ENCODE measurements at places on chromosomes 4 and X. TPM values are rescaled to one million over a fixed set of nuclear protein-coding genes. Genes with fewer than 3 reads are reported as not detected.

HS6ST2 gene
- not detected for total RNA-seq

MAGEA10 gene
- not detected for total RNA-seq

IL21 gene
- total RNA-seq, result not detected

UGT8 gene
- not detected for total RNA-seq

SH3D19 gene
- total RNA-seq, result 27.2 TPM

DNA sequence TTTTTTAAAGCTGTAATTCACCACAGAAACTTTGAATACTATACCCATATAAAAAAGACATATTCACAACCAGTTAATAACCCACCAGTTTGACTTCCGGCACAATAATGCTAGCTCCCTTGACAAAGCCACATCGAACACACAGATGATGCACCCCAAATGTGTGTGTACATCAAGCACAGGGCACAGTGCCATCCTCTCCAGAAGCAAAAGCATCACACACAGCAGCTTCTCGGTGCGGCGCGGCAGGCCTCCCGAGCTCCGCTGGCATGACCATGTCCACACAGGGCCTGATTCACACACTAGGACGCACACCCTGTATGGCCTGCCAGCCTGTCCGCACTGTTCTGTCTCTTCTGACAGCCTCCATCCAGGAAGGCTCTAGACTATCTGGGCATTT is 88.0 kb downstream of the LEF1 start:
- no peak overlapping the region for H3K4me3 ChIP-seq
- no peak for DNase-seq
- no peaks in the 10 kb centered on the region for H3K4me1 ChIP-seq
- H3K27ac ChIP-seq, result no peak overlapping the region

DNA sequence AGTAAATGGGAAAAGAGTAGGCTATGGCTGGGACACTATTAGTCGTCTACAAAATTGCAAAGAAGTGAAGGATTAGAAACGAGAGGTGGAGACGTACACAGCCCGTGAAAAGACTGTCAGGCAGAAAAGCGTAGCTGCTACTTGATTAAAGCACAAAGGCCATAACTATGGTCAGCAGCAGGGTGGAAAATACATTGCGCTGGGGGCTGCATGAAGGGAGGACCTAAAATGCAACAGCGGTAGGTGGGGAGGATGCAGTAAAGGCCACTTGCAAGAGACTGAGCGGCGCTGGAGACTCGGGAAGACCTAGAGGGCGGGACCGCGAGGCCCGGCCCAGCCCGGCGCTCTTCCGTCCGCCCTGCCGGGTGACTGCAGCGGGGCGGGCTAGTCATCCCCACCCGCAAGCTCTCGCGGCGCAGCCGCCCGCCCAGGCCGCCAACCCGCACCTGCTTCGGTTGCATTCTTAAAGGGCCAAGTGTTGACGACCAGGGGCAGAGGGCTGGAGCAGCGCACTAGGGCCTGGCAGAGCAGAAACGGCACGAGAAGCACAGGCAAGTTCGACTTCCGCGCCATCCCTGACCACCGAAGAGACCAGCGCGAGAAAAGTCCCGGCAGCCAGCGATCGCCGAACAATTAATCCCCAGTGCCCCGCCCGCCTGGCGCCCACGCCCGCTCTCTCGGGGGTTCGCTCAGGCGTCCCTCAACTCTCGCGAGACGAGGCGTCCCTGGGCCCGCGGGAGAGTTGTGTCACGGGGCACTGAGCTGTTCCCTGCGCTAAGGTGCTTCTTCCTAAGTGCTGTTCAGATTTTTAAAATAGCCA is at the start of gene AGA:
AGA (minus strand) TSS at position 635 of the 820 bp plus-strand sequence; CDS start at position 573, 62 bp downstream.
- H3K4me3 ChIP-seq, result peak within 1 kb of the TSS; percentile 87
- peak within 1 kb of the TSS; percentile 94 for H3K27ac ChIP-seq
- peak; percentile 93 for DNase-seq
- no peaks in the 10 kb centered on the region for H3K27me3 ChIP-seq

DNA sequence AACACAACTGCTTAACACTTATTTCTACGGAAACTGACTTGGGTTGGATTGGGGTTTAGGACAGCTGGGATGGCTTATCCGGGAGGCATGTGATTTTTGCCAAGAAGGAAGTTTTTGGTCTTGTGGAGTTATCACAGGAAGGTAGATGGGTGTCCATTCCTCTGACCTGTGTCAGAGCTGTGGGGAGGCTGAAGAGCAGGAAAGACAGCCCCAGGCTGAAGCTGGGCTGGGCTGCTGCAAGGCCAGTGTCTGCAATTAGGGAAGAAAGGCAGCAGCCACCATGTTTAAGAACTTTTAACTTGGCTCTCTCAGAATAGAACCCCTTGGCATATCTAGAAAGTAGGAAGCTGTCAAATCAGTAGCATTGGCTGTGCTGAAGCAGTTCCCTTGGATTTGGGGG is 42.3 kb downstream of the CCNG2 start:
- H3K4me1 ChIP-seq, result no peaks in the 10 kb centered on the region
- peaks cover 49% of the 10 kb centered on the region for H3K27me3 ChIP-seq
- DNase-seq, result no peak
- H3K27ac ChIP-seq, result no peak overlapping the region
- no peak overlapping the region for H3K4me3 ChIP-seq

DNA sequence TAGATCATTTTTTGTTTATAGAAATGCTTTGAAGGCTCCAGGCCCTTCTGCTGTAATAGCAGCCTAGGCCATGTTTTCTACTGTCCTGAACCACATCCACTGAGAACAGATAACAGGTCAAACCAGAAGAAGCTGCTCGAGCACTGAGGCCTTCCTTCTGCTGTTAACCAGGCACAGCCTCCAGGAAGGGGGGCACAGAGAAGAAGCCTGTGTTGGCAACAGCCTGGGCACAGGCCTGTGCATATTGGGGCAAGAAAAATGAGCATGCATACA is 37.4 kb upstream of the PDK3 start:
- DNase-seq, result no peak
- peaks cover 1% of the 10 kb centered on the region for H3K27me3 ChIP-seq
- no peak overlapping the region for H3K27ac ChIP-seq
- no peak overlapping the region for H3K4me3 ChIP-seq
- no peaks in the 10 kb centered on the region for H3K4me1 ChIP-seq
